ENCODE measurements at places on chromosomes 12 and 14.

GRCh38 chr12:109578330-109578927 is 4.8 kb downstream of the MVK start:
- DNase-seq = no peak

DNA sequence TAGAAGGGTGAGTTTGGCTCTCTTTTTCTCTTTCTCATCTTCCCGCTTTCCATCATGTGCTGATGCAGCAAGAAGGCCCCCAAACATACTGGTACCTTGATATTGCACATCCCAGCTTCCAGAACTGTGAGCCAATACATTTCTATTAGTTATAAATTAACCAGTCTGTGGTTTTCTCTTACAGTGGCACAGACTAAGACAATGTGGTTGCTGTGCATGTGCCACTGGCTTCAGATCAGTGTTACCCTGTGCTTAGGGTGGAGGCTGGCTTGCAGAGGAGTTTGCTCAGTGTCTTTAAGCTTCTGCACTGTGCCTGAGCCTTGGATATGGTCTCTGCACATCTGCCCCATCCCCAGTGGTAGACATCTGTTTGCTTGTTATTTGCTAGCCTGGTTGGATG is 5.5 kb downstream of the IFI27L2 start:
- DNase-seq = no peak

DNA sequence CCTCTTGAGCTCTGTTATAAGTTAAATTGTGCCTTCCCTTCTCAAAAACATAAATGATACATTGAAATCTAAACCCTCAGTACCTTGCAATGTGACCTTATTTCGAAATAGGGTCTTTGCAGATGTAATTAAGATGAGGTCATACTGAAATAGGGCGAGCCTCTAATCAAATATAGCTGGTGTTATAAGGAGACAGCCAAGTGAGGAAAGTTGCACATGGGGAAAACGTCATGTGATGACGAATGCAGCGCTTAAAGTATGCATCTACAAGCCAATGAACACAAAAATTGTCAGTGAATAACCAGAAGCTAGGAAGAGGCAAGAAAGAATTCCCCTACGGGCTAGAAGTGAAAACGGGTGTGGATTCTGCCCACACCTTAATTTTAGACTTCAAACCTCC is 305.2 kb upstream of the FOXG1 start:
- DNase-seq = no peak

DNA sequence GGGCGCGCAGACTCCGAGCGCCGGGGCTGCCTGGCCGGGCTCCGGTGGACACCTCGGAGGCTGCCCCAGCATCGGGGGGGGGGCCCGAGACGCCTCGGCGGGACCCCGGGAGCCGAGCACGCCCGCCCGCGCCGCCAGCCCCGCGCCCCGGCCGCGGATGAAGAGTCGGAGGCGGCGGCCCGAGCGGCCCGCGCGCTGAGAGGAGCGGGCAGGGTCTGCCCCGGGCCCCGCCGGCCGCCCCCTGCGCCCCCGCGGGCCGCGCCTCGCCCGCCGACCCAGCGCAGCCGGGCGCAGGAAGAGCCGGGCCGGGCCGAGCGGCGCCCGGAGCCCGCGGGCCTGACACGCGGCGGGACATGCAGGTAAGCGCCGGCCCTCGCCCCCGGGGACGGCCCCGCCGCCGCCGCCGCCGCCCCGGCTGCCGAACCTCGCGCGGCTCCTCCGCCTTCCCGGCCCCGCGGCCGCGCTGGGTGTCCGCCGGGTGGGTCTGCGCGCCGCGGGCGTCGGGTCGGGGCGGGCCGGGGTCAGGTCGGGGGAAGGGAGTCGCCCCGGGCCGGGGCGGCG is 63.7 kb downstream of the FBXL14 start:
- DNase-seq = no peak

GRCh38 chr14:52473557-52473956 is 78.7 kb downstream of the TXNDC16 start:
- peak; percentile 26 for DNase-seq

DNA sequence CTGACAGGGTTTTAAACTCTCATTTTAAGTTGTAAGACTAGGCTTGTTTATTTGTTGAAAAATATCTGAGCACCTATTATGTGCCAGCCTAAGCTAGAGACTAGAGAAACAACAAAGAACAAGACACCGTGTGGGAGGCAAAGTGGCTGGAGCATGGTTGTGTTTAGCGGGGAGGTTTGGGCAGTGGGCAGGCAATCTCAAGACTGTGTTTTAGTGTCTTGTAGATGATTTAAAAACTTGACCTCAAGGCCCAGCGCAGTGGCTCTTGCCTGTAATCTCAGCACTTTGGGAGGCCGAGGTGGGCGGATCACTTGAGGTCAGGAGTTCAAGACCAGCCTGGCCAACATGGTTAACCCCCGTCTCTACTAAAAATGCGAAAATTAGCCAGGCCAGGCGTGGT is 7.8 kb downstream of the RPL36AL start:
- DNase-seq = no peak

DNA sequence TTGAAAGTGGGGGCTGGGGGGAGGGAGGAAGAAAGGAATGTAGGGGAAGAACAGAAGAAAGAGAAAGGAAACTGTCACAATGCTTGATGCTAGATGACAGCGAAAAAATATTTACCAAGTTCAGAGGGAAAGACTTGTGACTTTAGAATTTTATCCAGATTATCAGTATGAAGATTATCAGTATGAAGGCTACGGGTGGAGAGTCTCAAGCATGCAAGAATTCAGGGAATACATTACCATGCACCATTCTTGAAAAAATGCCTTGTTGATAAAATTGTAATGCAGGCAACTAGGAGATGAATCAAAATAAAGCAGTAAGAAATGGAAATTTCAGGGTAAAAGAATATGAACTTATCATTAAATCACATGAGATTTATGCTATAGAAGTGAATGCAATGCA is 376.8 kb downstream of the PCNX1 start:
- DNase-seq = no peak

- no peak for DNase-seq
Observed at GRCh38 chr12:27083861-27084394, 1.6 kb upstream of the C12orf71 start.

GRCh38 chr12:48924617-48925303 is 532 bp downstream of the FKBP11 start:
- DNase-seq = peak; percentile 29

GRCh38 chr12:117897372-117898161 is 71.2 kb downstream of the KSR2 start:
- no peak for DNase-seq

DNA sequence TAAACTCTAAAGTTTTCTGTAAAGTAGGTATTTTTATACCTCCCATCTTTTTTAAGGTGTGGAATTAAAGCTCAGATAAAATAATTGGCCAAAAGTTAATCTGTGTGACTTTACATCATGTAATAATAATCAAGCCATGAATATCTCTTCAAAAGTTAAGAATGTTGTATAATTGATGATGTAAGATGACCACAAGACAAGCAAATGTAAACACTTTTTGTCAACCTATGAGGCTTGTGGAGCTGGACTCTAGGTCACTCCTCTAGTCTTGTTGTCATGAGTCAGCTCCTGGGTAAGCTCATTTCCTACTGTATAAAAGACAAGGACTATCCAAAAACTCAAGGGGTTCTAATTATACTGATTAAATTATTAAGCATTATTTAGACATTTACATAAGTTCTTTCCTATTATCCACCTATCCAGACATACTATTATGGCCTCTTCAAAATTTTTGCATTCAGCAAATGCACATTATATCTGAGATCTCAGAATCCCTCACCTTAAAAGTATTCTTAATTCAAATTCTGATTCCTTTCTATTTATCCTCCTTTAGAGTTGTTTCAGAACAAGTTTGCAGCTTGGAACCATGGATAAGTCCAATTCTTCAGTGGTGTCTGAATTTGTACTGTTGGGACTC is at the start of gene OR4K5:
Gene OR4K5, plus strand, starts transcription at position 587 of the 637 bp plus-strand sequence. Its CDS starts 0 bp downstream, at position 587.
- DNase-seq = no peak

DNA sequence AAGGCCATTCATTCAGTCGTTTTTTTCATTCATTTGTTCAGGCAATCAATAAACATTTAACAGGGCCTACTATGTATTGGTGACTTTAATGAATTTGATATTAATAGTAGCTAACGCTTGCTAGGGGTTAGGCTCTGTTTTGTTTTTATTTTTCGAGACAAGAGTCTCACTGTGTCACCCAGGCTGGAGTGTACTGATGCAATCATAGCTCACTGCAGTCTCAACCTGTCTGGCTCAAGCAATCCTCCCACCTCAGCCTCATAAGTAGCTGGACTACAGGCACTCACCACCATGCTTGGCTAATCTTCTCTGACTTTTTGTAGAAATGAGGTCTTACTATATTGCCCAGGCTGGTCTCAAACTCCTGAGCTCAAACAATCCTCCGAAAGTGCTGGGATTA is 25.6 kb upstream of the MED13L start:
- no peak for DNase-seq

DNA sequence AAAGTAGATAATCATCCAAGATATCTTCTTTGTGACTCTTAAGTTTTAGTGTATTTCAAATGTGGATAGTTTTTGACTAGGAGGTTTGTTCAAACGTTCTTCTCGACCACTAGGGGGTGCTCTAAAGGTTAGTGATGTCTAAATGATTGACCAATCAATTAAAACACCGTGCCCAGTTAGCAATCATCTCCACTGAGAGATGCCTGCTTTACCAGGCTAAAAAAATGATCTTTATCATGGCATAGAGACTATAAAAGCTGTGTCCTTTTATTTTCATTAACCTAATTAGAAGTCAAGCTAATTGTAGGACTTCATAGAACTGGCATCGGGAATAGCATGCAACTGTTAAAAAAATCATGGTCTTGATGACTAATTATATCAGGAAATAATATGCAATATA is 153.9 kb downstream of the PRKCH start:
- DNase-seq = peak; percentile 65

DNA sequence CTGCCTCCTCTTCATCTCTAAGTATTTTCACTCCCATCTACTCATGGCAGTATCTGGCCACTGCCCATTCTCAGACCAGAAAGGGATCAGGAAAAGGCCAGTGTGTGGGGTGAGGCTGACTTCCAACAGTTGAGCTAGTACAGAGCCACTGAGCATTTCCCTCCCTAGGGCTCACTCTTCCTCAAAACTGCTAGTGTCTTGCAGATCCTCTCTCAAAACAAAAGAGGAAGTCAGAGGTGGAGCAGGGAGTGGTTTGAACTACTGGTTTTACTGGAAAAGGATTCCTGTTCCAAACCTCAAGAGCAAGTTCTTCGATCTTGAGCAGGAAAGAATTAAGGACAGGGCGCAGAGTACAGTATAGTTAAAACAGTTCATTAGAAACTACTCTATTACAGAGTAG is 11.7 kb upstream of the RNASE10 start:
- DNase-seq = no peak

DNA sequence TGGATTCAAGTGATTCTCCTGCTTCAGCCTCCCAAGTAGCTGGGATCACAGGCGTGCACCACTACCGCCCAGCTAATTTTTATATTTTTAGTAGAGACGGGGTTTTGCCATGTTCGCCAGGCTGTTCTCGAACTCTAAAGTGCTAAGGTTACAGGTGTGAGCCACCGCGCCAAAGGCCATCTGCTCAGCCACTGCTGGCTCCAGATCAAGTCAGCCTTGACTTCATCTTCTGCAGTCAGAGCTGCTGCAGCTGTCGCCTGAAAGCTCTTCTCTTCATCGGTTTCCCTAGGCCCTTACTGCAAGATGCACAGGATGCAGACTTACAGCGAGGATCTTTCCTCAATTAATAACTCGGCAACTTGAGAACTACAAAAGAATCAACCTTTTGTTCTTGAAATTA is 66.8 kb downstream of the CLIP1 start:
- no peak for DNase-seq

DNA sequence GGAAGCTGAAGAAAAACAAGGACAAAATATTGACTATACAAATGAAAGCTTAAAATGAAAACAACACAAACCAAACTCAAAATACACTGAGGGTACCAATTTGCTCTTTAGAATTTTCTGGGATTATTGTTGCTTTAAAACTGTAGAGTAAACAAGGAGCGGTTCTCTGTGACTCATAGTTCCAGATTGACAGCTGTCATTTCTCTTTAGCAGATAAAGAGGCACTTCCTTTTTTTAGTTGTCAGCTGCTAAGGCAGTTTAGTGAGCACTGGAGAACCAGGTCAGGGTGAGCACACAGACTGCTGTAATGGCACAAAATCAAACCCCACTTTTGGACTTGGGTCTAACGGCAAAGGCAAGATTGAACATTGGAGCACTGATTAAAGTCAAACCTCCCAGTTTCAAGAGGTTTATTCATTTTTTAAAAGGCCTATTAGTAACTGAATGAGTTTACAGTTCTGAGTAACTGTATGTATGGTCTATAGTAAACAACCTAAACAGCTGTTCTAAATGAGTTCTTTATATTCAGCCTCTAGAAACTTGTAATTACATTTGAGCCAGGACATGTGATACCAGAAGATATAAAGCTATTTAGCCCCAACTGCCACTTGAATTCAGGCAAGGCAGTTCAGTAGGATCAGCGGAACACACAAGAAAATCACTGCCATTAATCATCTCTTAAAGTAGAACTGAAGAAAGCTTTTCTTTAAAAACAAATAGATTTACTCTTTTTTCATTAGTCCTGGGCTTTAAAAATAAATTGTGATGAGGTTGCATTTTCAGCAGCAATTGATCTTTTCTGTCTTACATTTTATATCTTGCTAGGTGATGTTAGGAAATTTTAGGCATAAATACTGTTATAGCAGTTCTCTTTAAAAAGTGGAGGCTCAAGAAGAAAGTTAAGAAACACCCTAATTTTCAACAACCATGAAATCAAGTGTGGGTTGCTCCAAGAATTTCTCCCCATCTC is 71.7 kb upstream of the PRICKLE1 start:
- DNase-seq = no peak

DNA sequence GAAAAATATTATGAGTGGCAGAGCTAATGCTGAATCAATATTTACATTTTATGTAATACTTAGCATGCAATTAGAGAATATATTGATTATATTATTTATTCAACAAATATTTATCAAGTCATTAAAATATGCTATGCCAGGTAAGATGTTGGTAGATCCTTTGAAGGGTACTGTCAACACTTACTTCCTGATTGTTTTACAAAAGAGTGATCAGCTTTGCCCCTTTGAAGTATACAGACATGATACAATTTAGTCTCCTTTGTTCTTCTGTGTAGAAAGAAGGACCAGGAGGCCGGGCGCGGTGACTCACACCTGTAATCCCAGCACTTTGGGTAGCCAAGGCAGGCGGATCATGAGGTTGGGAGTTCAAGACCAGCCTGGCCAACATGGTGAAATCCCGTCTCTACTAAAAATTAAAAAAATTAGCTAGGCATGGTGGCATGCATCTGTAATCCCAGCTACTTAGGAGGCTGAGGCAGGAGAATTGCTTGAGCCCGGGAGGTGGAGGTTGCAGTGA is 73.9 kb upstream of the IFNG-AS1 start:
- no peak for DNase-seq

Data from kidney capillary endothelial cell (primary cell).